Femur (tissue), 1 donor: ENCODE measurements at places on chromosomes 2 and 18.
A peak's percentile ranks its signal among the peaks of the same experiment; 100 is the strongest.

DNA sequence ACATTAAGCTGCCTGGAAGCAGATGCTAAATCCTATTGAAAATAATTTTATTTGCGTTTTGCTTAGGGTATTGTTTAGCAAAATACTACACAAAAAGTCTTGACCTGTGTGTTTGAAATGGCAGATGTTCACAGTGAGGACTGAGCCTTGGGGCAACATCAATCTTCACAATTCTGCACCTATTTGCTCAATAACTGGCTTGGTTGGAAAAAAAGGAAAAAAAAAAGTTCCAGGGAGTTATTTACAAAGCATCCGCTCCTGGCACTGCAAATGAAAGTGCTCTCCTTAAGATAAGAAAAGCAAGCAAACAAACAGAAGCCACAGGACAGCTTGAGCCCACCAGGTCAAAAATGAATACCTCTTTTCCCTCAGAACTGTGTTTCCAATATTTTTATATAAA is 77.7 kb downstream of the MAP2 start:
- no peak for DNase-seq

DNA sequence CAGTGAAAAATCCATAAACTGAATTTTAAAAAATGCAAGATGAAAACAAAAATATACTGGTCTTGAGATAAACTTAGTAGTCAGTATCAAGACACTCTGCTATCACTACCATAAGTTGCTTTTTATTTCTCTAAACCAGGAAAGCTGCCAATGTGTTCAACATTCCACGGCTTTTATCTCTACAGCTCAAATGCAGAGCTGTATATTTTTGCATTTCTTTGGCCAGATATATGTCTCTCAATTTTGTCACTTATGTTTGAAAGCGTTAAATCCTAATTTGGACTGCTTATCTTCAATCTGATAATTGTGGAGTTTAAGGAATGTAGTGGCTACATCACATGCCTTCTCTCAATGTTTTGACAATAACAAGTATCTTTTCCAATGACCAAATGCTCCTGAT is 609.5 kb downstream of the EPHA4 start:
- no peak for DNase-seq

DNA sequence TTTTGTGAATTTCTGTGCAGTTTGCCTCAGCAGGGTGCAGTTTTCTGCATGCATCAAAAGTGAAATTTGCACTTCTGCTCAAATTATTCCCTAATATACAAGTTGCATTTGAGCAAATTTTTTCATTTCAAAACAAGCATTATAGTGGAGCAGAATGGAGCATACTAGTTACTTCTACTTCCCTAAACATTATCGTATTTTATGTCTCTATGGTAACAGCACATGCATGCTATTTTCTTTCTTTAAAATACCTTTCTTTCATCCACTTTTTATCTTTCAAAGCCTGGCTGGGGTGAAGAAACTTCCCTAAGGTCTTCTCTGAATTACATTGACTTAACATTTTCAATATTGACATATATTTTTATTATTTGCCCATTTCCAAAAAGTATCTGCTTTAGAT is 11.2 kb downstream of the RHBDD1 start:
- DNase-seq, result no peak

- no peak for DNase-seq
Measured at GRCh38 chr18:38690626-38691025, 1125.0 kb upstream of the CELF4 start.

DNA sequence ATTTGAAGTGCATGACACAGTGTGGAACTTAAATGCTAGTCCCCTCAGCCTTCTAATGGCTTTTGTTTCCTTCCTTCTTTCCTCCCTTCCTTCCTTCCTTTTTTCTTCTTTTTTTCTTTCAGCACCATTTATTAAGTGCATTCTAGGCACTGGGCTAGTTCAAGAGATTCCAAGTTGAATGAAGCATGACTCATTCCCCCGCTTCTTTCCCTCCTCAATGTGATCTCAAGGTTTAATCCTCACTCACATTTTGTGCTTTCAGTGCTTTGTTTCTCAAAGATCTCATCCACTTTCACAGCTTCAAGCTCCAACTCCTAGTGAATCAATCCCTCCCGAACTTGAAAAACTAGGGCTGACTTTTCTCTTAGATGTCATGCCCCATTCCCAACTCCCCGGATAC is 90.1 kb downstream of the LBH start:
- no peak for DNase-seq

GRCh38 chr2:143123911-143124310 is 5.3 kb upstream of the ARHGAP15 start:
- no peak for DNase-seq

DNA sequence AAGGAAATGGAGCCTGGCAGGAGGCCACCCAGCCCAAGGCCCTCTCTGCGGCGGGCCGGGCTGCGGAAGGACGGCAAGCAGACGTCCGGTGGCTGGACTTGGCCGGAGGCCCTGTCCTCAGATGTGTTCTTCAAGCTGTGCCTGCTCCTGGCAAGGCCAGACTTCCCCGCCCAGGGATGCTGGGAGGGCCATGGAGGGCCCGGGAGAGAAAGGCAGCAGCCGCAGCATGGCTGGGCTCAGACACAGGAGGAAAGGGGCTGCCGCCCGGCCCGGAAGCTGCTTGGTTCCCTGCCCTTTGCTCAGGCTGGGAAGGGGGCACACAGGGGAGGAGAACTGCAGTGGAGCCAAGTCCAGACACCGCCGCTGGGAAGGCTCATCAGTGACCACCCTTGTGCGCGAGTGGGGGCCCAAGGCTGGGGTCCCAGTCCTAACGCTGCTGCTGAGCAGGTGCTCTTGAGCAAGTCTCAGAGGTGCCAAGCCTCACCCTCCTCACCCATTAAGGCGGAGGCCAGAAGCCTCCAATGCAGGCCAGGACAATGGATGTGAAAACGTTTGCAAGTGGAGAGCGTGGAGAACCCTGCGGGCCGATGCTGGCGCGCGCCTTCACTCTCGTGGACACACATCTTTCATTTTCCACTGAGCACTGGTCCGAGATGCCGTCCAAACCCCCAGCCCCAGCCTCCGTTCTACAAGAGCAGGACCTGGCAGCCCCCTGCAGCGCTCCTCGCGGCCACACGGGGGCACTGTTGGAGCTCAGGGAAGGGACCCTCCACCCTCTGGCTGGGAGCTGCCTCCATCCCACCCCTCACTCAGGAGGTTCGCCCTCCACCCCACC is 7.9 kb downstream of the CROCC2 start:
- peak; percentile 85 for DNase-seq

- DNase-seq, result no peak
Measured at GRCh38 chr2:187442378-187442777, 5.7 kb downstream of the CALCRL start.

GRCh38 chr2:234142530-234142929 is 92.0 kb downstream of the SPP2 start:
- DNase-seq, result no peak
